ENCODE measurements at places on chromosomes 16 and 17.

DNA sequence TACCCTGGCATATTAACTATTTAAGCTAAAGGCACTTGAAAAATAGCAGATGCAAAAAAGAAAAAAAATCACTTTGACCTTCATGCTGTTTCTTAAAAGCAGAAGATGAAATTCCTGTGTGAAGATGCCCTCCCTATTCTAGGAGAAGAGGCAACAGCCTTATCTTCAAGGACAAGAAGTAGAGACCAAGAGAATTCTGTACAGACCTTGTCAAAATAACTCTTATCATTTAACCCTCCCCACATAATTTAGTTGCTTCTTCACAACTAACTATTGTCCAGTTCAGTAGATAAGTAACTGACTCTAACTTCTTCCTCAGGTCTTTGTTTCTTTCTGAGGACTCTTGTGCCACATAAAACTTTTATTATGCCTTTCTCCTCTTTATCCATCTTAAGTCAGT, 72.0 kb upstream of the MARCHF10 start:
- no peak for DNase-seq
- no peaks in the 10 kb centered on the region for H3K4me1 ChIP-seq
- no peaks in the 10 kb centered on the region for H3K36me3 ChIP-seq
- H3K27me3 ChIP-seq: no peaks in the 10 kb centered on the region
- H3K27ac ChIP-seq: no peak overlapping the region

- peaks cover 50% of the 10 kb centered on the region for H3K4me1 ChIP-seq
- peak overlapping the region; percentile 96 for H3K27ac ChIP-seq
- H3K4me3 ChIP-seq: no peak overlapping the region
These were observed 14.2 kb upstream of the CD300A start for GRCh38 chr17:74452033-74452840.

DNA sequence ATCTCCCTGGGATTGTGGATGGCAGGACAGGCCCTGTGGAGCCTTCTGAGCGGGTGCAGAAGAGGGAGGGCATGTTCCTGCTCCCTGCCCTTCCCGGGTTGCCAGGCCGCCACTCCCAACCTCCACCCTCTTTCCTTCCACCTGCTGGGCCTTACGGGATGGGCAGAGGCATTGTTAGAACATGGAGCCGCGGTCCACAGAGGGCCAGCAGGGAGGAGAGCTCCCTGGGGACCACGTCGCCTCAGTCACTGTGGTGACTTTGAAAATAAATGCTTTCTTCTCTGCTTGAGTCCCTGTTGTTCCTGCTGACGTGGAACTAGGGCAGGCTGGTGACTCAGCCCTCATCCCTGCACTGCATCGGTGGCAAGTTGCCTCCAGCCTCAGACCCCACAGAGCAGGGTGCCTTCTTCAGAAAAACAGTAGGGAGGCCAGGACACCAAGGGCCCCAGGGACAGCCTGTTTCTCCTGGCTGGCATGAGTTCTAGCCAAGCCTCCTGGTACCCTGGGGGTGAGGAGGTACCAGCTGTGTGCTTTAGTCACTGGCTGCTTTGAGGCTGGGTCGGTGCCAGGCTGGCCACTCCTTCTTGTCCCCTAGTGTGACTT, 224.9 kb downstream of the SEC14L1 start:
- H3K27ac ChIP-seq: peak overlapping the region; percentile 83
- H3K36me3 ChIP-seq: no peaks in the 10 kb centered on the region
- peak overlapping the region; percentile 0 for H3K4me3 ChIP-seq
- H3K27me3 ChIP-seq: no peaks in the 10 kb centered on the region
- H3K4me1 ChIP-seq: peaks cover 49% of the 10 kb centered on the region
- DNase-seq: peak; percentile 79

DNA sequence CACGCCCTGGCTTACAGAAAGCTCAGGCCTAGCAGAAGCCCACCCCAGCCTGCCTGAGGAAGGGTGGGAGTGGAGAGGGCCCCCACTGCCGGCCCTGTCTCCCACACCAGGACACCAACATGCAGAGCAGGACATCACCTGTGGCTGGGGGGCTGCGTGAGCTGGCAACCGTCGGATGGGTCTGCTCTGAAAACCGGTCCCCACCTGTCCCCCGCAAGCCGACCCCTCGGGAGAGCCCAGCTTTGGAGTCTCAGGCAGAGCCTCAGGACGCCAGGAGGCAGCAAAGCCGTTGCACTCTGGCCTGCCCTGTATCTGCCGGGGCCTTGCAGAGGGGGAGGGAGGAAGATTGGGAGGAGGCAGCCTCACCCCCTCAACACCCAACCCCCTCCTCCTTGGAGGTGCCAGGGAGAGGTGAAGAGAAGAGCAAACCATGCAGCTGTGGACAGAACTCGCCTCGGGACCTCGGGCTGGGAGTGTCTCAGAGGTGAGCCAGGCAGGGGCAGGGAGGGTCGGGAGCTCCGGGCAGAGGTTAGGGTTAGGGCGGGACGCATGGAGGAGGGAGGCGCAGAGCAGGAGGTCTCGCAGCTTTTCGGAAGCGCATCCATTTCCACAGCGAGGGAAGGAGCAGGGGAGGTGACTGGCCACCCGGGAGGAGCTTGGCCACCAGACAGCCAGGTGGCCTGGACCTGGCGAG, 30.4 kb upstream of the ZC3H18 start:
- H3K27ac ChIP-seq: no peak overlapping the region
- no peak for DNase-seq
- no peak overlapping the region for H3K4me3 ChIP-seq
- H3K27me3 ChIP-seq: peaks cover 41% of the 10 kb centered on the region

DNA sequence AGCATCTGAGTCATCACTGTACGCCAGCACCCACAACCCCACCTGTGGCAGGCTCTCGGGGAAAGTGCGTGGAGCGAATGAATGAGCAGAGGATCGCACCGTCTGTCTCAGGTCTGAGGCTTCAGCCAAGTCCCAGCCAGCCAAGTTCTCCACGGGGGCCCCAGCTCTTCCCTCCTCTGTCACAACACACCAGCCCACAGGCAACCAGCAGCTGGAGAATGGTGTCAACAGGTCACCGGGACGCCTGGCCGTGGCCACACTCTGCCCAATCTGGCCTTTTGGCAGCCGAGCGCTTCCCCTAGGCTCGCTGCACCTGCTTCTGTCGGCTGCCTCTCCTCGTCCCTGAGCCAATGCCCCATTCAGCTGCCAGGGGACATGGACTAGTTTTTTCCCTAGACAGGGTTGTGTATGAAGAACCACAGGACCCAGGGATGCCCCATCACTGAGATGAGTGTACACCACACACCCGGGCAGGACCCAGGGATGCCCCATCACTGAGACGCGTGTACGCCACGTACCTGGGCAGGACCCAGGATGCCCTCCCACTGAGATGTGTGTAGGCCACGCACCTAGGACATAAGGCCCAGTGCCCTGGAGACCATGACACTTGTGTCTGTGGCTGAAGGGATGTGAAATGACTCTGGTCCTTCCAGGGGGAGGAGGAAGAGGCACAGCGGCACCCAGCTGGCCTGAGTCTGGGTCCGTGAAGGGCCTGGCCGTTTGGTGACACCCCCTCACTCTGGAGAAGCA, 52.8 kb downstream of the ABR start:
- no peak overlapping the region for H3K27ac ChIP-seq
- no peaks in the 10 kb centered on the region for H3K27me3 ChIP-seq
- peaks cover 18% of the 10 kb centered on the region for H3K4me1 ChIP-seq
- no peak overlapping the region for H3K4me3 ChIP-seq

GRCh38 chr17:32256012-32256700, 9.5 kb upstream of the RHBDL3 start:
- no peak for DNase-seq
- no peaks in the 10 kb centered on the region for H3K27me3 ChIP-seq
- no peaks in the 10 kb centered on the region for H3K36me3 ChIP-seq
- no peaks in the 10 kb centered on the region for H3K4me1 ChIP-seq
- no peak overlapping the region for H3K4me3 ChIP-seq

GRCh38 chr17:64698725-64699124, 36.6 kb upstream of the SMURF2 start:
- H3K4me1 ChIP-seq: peaks cover 7% of the 10 kb centered on the region
- no peaks in the 10 kb centered on the region for H3K27me3 ChIP-seq
- DNase-seq: no peak
- H3K27ac ChIP-seq: no peak overlapping the region
- H3K4me3 ChIP-seq: no peak overlapping the region
- H3K36me3 ChIP-seq: no peaks in the 10 kb centered on the region

- H3K4me3 ChIP-seq: no peak overlapping the region
- H3K36me3 ChIP-seq: no peaks in the 10 kb centered on the region
- DNase-seq: no peak
- H3K27ac ChIP-seq: no peak overlapping the region
- no peaks in the 10 kb centered on the region for H3K27me3 ChIP-seq
These were observed 1034.0 kb upstream of the EEF2KMT start for GRCh38 chr16:6131526-6132050.

DNA sequence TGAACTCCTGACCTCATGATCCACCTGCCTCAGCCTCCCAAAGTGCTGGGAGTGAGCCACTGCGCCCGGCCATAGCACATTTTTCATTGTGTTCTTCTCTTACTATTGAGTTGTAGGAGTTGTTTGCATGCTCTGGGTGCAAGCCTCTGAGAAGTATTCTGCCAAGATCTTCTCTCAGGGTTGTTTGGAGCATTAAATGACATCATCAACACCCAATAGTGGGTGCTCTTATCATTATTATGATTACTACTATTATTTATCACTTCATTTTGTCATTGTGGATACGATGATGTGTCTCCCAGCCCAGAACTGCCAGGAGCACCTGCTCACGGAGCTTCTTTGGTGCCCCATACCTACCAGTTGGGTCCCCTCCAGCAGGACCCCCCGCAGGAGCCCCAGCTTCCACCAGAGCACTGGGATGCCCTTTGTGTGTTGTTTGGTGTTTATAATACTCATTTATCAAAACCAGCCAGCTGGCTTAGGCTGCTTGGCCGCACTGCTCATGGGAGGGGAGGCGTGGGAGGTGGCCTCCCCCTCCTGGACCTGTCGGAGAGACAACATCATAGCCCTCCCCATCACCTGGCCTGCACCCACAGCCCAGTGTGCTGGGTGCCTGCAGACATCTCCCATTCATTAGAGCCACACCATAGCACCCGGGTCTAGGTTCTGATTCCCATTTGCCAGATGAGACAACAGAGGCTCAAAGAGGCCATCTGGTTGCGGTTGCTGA, 12.9 kb upstream of the MAP2K3 start:
- peaks cover 23% of the 10 kb centered on the region for H3K4me1 ChIP-seq
- no peak overlapping the region for H3K27ac ChIP-seq
- no peak for DNase-seq
- H3K36me3 ChIP-seq: no peaks in the 10 kb centered on the region
- H3K27me3 ChIP-seq: no peaks in the 10 kb centered on the region
- H3K4me3 ChIP-seq: no peak overlapping the region

DNA sequence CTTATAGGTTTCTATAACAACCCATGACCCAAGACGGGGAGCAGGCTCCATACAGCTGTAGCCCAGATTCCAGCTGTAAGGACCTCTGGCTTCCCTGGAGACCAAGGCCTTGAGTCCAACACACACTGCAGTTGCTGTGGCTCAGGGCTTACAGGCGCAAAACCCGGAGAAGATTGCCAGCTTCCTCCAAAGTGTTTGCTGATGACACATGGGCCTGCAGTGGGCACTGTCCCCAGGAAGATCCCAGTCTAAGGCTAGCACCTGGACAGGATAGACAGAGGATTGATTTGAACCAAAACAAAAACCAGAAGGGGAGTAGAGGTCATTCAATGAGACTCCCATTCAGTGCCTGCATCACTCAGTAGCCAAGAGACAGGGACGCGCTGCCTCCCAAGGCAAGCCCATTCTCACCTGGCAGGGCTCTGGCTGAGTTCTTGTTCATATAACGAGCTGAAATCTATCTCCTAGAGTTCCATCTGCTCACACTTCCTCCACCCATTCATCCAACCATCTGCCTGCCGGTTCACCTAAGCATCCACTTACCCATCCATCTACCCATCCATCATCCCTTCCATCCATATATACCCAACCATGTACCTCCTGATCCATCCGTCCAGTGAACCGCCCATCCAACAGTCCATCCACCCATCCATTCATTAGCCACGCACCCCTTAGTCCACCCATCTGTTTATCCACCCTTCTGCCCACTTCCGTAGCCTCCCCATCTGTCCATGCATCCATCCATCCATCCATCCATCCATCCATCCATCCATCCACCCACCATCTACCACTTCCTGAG, 10.2 kb downstream of the RAB11FIP4 start:
- no peaks in the 10 kb centered on the region for H3K36me3 ChIP-seq
- no peak overlapping the region for H3K4me3 ChIP-seq
- H3K4me1 ChIP-seq: no peaks in the 10 kb centered on the region
- no peak overlapping the region for H3K27ac ChIP-seq
- no peaks in the 10 kb centered on the region for H3K27me3 ChIP-seq
- DNase-seq: no peak

DNA sequence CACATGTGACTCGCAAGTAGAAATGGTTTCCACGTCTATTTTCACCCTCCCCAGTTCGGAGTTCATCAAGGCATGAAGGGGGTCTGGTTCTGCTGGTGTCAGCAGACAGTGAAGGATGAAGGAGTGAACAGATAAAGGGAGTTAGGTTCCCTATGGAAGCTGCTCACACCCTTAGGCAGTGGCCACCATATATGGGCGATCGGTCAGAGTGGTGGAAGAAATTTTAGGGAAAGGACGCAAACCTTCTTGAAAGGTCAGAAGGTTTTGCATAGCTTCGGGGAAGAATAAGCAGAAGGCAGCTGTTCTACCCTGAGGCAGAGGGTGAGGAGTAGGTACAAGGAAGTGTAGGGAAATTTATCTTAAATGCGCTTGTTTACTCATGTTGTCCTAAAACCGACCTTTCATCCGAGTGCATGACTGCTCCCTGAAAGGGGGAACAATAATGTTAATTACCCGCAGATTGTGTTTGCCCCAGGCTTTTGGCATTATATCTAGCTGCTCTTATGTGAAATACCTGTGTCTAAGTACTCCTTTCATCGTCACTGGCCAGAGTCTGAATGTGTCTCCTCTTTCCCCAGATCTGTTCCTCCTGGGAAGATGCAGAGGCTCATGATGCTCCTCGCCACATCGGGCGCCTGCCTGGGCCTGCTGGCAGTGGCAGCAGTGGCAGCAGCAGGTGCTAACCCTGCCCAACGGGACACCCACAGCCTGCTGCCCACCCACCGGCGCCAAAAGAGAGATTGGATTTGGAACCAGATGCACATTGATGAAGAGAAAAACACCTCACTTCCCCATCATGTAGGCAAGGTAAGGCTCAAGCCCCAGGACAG, 12.5 kb downstream of the CDH5 start:
- no peak overlapping the region for H3K27ac ChIP-seq
- DNase-seq: no peak
- H3K36me3 ChIP-seq: no peaks in the 10 kb centered on the region
- H3K4me1 ChIP-seq: no peaks in the 10 kb centered on the region

Data from stomach (tissue), 19 donors.